ENCODE measurements at places on chromosomes 11 and 22.

DNA sequence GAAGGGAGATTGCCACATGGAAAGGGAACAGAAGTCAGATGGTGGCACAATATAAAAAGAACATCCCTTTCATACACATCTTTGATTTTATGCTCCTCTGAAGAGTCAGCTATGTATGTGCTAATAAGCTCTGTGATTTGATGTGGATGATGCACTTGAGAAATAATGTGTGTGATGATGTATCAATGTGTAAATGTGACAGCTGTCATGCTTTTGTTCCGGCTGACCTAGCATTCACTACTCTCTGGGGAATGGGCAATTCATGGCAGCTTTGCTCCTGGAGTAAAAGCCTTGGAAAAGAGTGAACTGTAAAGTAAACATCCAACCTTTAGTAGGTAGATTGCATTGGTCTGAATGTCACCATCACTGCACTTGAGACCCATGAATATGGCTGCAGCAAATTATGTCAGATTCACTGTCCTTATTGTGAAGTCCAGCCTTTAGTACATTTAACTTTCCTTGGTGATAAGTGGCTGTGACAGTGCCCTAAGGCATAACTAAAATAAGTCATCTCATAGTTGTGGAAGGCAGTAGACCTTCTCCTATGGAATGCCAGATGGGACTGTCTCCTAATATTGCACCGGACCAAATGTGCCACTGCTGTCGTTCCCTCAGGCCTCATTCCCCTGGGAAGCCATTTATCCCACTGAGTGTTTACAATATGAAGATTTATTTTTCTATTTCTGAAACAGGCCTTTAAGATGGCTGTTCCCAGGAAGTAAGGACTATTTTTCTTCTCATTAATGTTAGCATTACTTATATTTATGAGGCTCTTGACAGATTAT is 178.2 kb upstream of the CCDC90B start:
- H3K27ac ChIP-seq: no peak overlapping the region
- no peak overlapping the region for H3K4me3 ChIP-seq
- no peaks in the 10 kb centered on the region for H3K36me3 ChIP-seq
- no peaks in the 10 kb centered on the region for H3K4me1 ChIP-seq

GRCh38 chr11:72821920-72822799 is 7.9 kb downstream of the ATG16L2 start:
- H3K4me3 ChIP-seq: peak overlapping the region; percentile 35
- H3K36me3 ChIP-seq: peaks cover 49% of the 10 kb centered on the region
- DNase-seq: peak; percentile 74
- H3K27me3 ChIP-seq: no peaks in the 10 kb centered on the region
- peak overlapping the region; percentile 87 for H3K27ac ChIP-seq

GRCh38 chr22:37037669-37038068 is 13.9 kb upstream of the KCTD17 start:
- no peak overlapping the region for H3K27ac ChIP-seq
- H3K4me3 ChIP-seq: no peak overlapping the region
- H3K27me3 ChIP-seq: peaks cover 9% of the 10 kb centered on the region

- no peak overlapping the region for H3K27ac ChIP-seq
- DNase-seq: no peak
- H3K4me3 ChIP-seq: no peak overlapping the region
- peaks cover 25% of the 10 kb centered on the region for H3K4me1 ChIP-seq
- H3K27me3 ChIP-seq: no peaks in the 10 kb centered on the region
These were observed 28.1 kb downstream of the CAPN1 start for GRCh38 chr11:65209711-65210360.

DNA sequence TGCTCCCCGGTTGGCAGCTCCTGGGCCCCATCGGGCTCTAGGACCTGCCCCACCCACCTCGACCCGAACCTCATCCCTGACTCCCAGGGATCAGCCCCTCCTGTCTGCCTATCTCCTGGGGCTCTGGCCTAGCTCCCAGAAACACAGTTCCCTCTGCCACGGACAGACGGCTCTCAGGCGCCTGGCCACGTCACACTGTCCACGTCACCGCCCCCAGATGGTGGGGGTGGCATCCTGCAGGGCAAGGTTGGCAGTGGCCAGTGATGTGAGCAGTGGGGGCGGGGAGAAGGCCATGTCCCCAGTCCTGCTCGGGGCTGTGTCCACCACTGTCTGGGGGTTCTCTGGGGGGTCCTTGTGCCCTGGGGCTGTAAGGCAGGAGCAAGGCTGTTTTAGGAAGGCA is 29.2 kb downstream of the SYT7 start:
- peaks cover 17% of the 10 kb centered on the region for H3K4me1 ChIP-seq
- H3K36me3 ChIP-seq: no peaks in the 10 kb centered on the region
- H3K27ac ChIP-seq: peak overlapping the region; percentile 34

GRCh38 chr11:36700246-36700645 is 102.2 kb upstream of the RAG2 start:
- DNase-seq: no peak
- H3K4me3 ChIP-seq: no peak overlapping the region
- H3K36me3 ChIP-seq: no peaks in the 10 kb centered on the region
- H3K27ac ChIP-seq: no peak overlapping the region

DNA sequence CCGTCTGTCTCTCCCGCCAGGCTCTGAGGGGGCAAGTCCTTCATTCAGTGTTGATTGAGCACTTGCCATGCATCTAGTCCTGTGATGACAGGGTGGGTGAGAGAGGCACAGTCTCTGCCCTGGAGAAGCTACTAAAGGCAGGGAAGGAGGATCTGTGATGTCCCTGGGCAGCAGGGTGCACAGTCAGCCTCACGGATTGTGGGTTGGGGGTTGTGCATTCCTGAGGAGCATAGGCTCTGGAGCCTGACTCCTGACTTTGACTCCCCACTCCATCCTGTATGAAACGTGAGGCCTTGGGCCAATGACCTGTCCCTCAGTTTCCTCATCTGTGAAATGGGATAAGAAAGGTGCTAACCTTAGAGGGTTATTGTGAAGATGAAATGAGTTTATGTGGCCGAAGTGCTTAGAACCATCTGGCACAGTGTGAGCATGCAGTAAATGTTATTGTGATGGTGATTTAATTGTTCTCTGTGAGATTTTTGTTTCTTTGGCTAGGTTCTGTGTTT is 4.7 kb downstream of the SLC22A8 start:
- peaks cover 17% of the 10 kb centered on the region for H3K27me3 ChIP-seq
- no peak overlapping the region for H3K27ac ChIP-seq
- no peak overlapping the region for H3K4me3 ChIP-seq
- H3K36me3 ChIP-seq: no peaks in the 10 kb centered on the region
- no peaks in the 10 kb centered on the region for H3K4me1 ChIP-seq

GRCh38 chr11:12503039-12503484 is 125.7 kb downstream of the PARVA start:
- H3K27ac ChIP-seq: no peak overlapping the region
- no peaks in the 10 kb centered on the region for H3K4me1 ChIP-seq
- no peaks in the 10 kb centered on the region for H3K27me3 ChIP-seq
- no peak for DNase-seq
- no peaks in the 10 kb centered on the region for H3K36me3 ChIP-seq
- H3K4me3 ChIP-seq: no peak overlapping the region

- H3K4me1 ChIP-seq: peaks cover 65% of the 10 kb centered on the region
- H3K36me3 ChIP-seq: peaks cover 20% of the 10 kb centered on the region
- H3K27ac ChIP-seq: peak overlapping the region; percentile 25
- DNase-seq: no peak
- peaks cover 24% of the 10 kb centered on the region for H3K27me3 ChIP-seq
These were observed 1.1 kb downstream of the CD151 start for GRCh38 chr11:833849-834311.

- no peak for DNase-seq
- no peak overlapping the region for H3K4me3 ChIP-seq
These were observed 38.3 kb downstream of the GAB4 start for GRCh38 chr22:16969508-16970327.

- no peaks in the 10 kb centered on the region for H3K27me3 ChIP-seq
- peaks cover 16% of the 10 kb centered on the region for H3K4me1 ChIP-seq
- no peak for DNase-seq
These were observed 6.3 kb downstream of the CEP164 start for GRCh38 chr11:117333917-117334316.

DNA sequence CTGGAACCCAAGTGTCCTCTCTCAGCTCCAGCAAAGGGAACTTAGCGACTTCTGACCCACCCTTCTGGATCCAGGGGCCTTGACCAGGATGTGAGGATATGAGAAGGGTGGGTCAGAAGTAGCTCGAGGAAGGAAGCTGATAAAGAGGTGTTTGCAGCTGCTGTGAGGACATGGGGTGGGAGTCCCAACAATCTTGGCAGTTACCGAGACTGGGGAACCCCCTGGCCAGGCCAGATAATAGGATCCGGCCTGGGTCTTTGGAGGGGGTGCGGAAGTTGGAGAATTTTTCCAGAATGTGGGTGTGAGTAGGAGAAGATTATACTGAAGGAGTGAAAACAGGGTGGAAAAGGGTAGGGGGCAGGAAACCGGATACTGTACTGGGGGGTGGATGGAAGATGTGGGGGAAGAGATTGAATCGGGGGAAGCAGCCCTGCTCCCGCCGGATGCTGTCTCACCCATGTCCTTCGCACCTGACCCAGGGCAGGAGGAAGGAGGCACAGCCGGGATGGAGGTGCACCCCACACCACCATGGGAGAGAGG is 2.8 kb upstream of the MCAM start:
- H3K36me3 ChIP-seq: no peaks in the 10 kb centered on the region
- peaks cover 50% of the 10 kb centered on the region for H3K27me3 ChIP-seq
- H3K4me1 ChIP-seq: peaks cover 67% of the 10 kb centered on the region
- peak overlapping the region; percentile 27 for H3K27ac ChIP-seq

DNA sequence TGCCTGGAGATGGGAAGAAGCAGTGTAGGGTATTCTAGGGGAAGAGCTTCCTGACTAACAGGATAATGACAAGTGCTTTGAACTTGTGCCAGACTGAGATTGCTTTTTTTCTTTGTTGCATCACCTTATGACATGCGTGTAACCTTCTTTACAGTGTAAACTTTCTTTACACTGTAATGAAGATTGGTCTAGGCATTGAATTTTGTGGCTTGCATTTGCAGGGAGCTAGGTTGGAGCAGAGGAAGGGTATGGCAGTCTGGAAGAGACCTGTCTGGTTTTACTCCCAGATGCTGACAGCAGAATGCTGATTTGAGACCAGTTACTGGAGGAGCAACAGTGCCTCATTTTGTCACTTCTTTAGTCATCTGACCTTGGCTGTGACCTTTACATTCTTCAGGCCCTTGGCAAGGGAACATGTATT is 5.6 kb downstream of the DDB2 start:
- H3K36me3 ChIP-seq: peaks cover 60% of the 10 kb centered on the region
- peak overlapping the region; percentile 43 for H3K27ac ChIP-seq
- peaks cover 67% of the 10 kb centered on the region for H3K4me1 ChIP-seq
- no peaks in the 10 kb centered on the region for H3K27me3 ChIP-seq

DNA sequence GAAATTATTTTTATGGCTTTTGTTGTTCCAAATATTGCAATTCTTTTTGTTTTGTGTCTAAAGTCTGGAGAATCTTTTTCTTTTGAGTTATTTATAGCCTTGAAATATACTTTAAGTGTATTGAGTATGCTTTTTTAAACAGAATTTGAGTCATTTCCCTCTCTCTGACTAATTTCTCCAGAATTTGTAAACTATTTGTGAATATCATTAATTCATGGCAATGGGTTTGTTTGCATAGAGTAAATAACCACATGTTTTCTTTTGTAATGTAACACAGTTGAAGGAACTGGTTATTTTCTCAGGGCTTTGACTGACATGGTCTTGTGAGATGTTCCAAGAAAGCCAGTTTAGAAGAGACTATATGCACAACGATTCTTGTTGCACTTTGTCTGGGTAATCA is 30.9 kb upstream of the MPEG1 start:
- H3K4me1 ChIP-seq: peaks cover 6% of the 10 kb centered on the region
- H3K36me3 ChIP-seq: peaks cover 2% of the 10 kb centered on the region
- no peak overlapping the region for H3K27ac ChIP-seq
- H3K4me3 ChIP-seq: no peak overlapping the region
- H3K27me3 ChIP-seq: no peaks in the 10 kb centered on the region
- DNase-seq: no peak

- peak within 1 kb of the TSS; percentile 90 for H3K4me3 ChIP-seq
- no peaks in the 10 kb centered on the region for H3K27me3 ChIP-seq
- H3K36me3 ChIP-seq: peaks cover 3% of the 10 kb centered on the region
- peak; percentile 75 for DNase-seq
These were observed at the start of gene ALKBH8 for GRCh38 chr11:107565219-107565937. ALKBH8 (minus strand) TSS chr11:107565735; CDS start chr11:107560893, 4,842 bp downstream.

- peaks cover 38% of the 10 kb centered on the region for H3K36me3 ChIP-seq
- no peak overlapping the region for H3K4me3 ChIP-seq
- no peak for DNase-seq
These were observed 121.0 kb downstream of the WNT11 start for GRCh38 chr11:76085270-76085669.

- no peaks in the 10 kb centered on the region for H3K27me3 ChIP-seq
- H3K4me3 ChIP-seq: no peak overlapping the region
- no peaks in the 10 kb centered on the region for H3K4me1 ChIP-seq
- no peak overlapping the region for H3K27ac ChIP-seq
- no peak for DNase-seq
- H3K36me3 ChIP-seq: no peaks in the 10 kb centered on the region
These were observed 309.4 kb upstream of the ZC3H12C start for GRCh38 chr11:109783840-109784239.

- no peak overlapping the region for H3K4me3 ChIP-seq
- no peaks in the 10 kb centered on the region for H3K4me1 ChIP-seq
- no peak overlapping the region for H3K27ac ChIP-seq
- no peak for DNase-seq
These were observed 715.8 kb upstream of the LRRC4C start for GRCh38 chr11:42175203-42175602.

DNA sequence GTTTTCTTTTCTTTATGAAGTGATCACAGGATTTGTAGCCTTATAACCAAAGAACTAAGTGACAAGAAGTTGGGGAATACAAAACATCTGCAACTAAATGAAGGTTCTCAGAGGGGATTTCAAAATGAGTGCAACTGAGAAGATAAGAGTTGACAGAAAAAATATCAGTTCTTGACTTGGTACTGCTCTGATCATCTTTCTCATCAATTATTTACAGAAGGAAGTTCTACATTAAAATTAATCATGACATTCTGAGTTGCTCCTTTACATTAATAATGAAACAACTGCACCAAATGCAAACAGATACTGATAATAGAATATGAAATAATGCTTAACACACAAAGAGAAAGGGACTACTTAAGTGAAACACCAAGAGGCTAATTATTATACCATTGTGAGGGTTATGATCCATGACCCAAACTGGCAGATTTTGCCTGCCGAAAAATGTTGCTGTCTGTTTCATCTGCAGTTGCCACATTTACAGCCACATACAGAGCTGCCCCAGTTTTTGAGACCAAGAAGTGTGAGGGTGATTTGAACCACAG is 561.9 kb upstream of the ANO5 start:
- no peak overlapping the region for H3K4me3 ChIP-seq
- no peaks in the 10 kb centered on the region for H3K36me3 ChIP-seq
- no peaks in the 10 kb centered on the region for H3K4me1 ChIP-seq
- no peaks in the 10 kb centered on the region for H3K27me3 ChIP-seq

Data from stimulated activated naive B cell treated with anti-CD40 and anti-IgM and Interleukin-4, amounts not matched to agents 10 μg/mL and 1 μg/mL and 100 μg/mL, for 72 hours (primary cell).